ENCODE measurements at places on chromosomes 12 and 14. TPM values are rescaled to one million over a fixed set of nuclear protein-coding genes. Genes with fewer than 3 reads are reported as not detected.

GMFB gene
- total RNA-seq: 31.3 TPM

KICS2 gene
- total RNA-seq: 3.5 TPM

TAS2R50 gene
- 0.84 TPM for total RNA-seq

CLEC4C gene
- total RNA-seq: not detected

CBLN3 gene
- total RNA-seq: 2.5 TPM

CKAP4 gene
- total RNA-seq: 56.4 TPM

TSHR gene
- total RNA-seq: not detected

MYO1H gene
- total RNA-seq: 0.91 TPM

IAPP gene
- not detected for total RNA-seq

GPD1 gene
- total RNA-seq: 88.6 TPM

LRP1-AS gene
- total RNA-seq: not detected

AHSA1 gene
- total RNA-seq: 173 TPM

SNX6 gene
- 58.2 TPM for total RNA-seq

IFNG gene
- total RNA-seq: not detected

PKP2 gene
- 124 TPM for total RNA-seq

SP7 gene
- not detected for total RNA-seq

FGD4 gene
- 15.9 TPM for total RNA-seq

MANSC1 gene
- 18.5 TPM for total RNA-seq

HOXC12 gene
- not detected for total RNA-seq

PMEL gene
- total RNA-seq: 0.81 TPM

VTI1B gene
- total RNA-seq: 139 TPM

C3AR1 gene
- total RNA-seq: 10.4 TPM

RHOJ gene
- total RNA-seq: 19.5 TPM

IFNG-AS1 gene
- total RNA-seq: 1.0 TPM

LYZ gene
- total RNA-seq: 23.1 TPM

MFAP5 gene
- total RNA-seq: 120 TPM

NEUROD4 gene
- not detected for total RNA-seq

TPPP2 gene
- 1.6 TPM for total RNA-seq

CLBA1 gene
- total RNA-seq: 1.9 TPM

LARP4 gene
- 79.8 TPM for total RNA-seq

SYCP3 gene
- total RNA-seq: not detected

OR4E2 gene
- not detected for total RNA-seq

Data from left cardiac atrium (tissue), 4 donors.